ENCODE measurements at places on chromosomes 1 and 21. TPM values are rescaled to one million over a fixed set of nuclear protein-coding genes. Genes with fewer than 3 reads are reported as not detected.
A peak's percentile ranks its signal among the peaks of the same experiment; 100 is the strongest.

CCDC30 gene
- 2.1 TPM for total RNA-seq

DNA sequence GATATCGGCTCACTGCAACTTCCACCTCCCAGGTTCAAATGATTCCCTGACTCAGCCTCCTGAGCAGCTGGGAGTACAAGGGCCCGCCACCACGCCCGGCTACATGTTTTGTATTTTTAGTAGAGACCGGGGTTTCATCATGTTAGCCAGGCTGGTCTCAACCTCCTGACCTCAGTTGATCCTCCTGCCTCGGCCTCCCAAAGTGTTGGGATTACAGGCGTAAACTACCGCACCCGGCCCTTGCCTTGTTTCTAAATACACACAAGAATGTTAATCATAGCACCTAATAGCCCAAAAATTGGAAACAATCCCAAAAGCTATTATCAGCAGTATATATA lies 1.2 kb upstream of the MSTO1 start:
- DNase-seq: peak; percentile 41

RYR2 gene
- total RNA-seq: not detected

- no peak for DNase-seq
Observed at GRCh38 chr1:178520803-178521202, 7.9 kb downstream of the TEX35 start.

DNA sequence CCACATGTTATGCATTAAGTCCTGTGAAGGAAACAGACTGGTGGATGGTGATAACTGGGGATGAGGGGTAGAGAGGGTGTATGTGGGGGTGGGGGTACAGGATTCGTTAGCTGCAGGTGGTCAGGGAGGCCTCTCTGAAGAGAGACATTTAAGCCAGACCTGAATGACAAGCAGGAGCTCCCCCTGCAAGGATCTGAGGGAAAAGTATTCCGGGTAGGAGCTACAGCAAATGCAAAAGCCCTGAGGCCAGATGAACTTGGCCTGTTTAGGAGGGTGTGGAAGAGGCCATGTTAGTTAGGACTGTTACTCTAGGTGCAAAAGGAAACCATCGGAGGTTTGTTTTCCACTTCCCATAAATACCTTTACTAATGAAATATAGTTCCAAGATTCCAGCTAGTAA lies 9.9 kb downstream of the ARHGEF10L start:
- DNase-seq: no peak

RGS8 gene
- total RNA-seq: 20.5 TPM

DNA sequence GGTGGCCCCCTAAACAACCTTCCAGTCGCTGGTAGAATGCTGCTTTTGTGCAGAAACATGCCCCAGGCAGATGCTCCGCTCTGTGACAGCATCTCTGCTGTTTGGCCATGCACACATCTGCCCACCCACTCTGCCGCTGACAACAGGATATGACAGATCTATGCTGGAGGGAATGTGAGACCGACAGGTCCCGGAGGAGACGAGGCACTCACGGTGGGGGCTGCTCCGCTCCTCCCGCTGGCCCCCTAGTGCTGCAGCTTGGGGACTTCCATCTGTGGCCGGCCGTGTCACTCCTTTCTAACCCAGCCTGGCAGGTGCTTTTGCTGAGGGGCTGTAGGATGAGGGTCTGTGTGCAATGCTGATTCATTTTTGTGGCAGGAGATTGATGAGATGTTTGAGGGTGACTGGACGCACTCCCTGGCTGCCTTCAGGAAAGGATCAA lies 49.1 kb upstream of the DMRTB1 start:
- no peak for DNase-seq

RBP7 gene
- not detected for total RNA-seq

DNA sequence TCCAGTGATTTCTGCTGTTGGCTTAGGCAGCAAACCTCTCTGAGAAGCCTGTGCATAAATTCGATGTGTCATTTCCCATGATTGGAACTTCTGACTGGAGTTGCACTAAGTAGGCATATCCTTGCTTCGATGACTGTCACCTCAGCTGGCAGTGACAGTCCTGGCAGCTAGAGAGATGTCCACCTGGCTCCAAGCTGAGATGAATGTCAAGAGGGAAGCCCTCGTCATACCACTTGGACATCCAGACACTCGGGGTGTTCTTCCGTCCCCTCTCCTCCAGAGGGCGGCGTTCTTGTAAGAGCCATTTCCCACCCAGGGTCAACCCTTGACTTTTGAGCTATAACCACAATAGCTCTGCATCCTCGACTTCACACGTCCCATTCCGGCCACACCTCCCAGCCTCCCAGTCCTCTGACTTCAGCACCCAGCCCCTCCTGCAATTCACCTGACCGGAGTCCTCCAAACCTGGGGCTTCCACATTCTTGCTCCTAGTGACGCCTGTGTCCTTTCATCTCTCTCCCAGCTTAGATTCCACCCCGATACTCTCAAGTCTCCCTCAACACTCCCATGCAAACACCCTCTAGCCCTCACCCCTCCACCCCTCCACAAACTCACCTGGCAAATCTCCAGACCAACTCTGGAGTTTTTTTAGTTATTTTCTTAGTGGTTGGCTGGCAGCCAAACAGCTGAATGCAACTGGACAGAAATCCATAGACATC lies 17.3 kb downstream of the CA6 start:
- peak; percentile 80 for DNase-seq

PARS2 gene
- 8.2 TPM for total RNA-seq

SKI gene
- 1.7 TPM for total RNA-seq

PKP1 gene
- total RNA-seq: not detected

GRCh38 chr1:66732407-66733166 lies 19.7 kb upstream of the DYNLT5 start:
- no peak for DNase-seq
